Stimulated activated CD8-positive, alpha-beta memory T cell treated with anti-CD3 and anti-CD28 coated beads, Interleukin-2, amount 100 ng/mL, for 1 hour (primary cell): ENCODE measurements at places on chromosomes 5 and 9.

GRCh38 chr5:81140441-81140840 is 92.7 kb upstream of the CKMT2 start:
- no peak for DNase-seq

DNA sequence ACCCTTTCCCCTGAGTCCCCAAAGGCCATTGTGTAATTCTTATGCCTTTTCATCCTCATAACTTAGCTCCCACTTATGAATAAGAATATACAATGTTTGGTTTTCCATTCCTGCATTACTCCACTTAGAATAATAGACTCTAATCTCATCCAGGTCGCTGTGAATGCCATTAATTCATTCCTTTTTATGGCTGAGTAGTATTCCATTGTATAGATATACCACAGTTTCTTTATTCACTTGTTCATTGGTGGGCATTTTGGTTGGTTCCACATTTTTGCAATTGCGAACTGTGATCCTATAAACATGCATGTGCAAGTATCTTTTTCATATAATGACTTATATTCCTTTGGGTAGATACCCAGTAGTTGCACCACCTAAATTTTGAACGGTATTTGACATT is 101.5 kb downstream of the SEMA5A start:
- no peak for DNase-seq

DNA sequence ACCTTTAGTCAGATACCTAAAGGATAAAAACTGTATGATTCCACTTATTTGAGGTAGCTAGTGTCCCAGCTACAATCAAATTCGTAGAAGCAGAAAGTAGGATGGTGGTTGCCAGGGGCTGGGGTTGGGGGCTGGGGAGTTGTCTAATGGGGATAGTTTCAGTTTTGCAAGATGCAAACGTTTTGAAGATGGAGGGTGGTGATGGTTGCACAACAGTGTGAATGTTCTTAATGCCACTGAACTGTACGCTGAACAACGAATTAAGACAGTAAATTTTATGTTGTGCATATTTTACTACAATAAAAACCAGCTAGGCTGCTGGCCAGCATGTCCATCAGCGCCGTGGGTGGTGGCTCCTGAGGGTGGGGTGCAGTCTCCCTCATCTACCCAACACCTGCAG is 137.8 kb downstream of the GADD45G start:
- DNase-seq = no peak

DNA sequence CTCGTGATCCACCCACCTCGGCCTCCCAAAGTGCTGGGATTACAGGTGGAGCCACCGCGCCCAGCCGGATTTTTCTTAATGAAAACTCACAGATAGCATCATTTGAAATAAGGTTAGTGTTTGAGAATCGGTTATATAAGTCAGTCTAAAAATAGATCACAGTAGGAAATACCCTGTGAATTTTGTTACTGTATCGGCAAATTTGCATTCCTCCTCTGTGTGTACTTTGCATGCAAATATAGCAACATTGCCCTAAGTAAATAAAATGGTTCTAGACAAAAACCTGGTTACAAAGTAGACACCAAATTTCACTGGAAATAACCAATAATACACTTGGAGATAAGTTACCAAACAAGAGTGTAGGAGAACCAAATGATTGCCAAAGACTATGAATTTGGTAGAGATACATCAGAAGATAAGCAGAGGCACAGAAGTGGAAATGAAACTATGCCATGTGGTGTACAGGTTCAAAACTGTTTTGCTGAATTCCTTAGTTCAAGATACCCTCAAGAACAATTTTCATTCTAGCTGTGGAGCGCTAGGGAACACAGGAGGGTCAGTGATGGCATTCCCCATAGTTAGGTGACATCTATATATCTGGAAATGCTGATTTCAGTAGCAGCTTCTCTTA is 58.1 kb downstream of the ICE1 start:
- DNase-seq = no peak

GRCh38 chr9:99226054-99226453 is 4.0 kb downstream of the SEC61B start:
- no peak for DNase-seq

DNA sequence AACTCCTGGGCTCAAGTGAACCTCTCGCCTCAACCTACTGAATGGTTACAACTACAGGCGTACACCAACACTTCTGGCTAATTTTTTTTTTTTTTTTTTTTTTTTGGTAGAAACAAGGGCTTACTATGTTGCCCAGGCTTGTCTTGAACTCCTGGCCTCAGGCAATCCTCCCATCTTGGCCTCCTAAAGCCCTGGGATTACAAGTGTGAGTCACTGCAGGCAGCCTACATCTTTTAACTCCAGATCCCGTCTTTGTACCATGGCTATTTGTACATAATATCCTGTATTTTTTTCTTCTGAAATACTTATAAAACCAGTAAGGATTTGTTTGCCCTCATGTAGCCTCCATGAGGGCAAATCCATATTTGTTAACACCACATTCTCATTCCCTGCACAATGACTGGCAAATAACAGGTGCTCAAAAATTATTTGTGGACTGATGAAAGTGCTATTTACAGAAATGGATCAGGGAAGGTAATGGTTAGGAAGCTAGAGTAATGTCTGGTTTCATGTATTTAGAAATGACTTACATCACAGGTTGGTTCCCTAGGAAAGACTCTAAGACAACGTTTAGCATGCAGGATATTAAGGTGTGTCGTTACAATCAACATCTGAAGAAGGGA is 51.9 kb upstream of the POU5F2 start:
- no peak for DNase-seq

DNA sequence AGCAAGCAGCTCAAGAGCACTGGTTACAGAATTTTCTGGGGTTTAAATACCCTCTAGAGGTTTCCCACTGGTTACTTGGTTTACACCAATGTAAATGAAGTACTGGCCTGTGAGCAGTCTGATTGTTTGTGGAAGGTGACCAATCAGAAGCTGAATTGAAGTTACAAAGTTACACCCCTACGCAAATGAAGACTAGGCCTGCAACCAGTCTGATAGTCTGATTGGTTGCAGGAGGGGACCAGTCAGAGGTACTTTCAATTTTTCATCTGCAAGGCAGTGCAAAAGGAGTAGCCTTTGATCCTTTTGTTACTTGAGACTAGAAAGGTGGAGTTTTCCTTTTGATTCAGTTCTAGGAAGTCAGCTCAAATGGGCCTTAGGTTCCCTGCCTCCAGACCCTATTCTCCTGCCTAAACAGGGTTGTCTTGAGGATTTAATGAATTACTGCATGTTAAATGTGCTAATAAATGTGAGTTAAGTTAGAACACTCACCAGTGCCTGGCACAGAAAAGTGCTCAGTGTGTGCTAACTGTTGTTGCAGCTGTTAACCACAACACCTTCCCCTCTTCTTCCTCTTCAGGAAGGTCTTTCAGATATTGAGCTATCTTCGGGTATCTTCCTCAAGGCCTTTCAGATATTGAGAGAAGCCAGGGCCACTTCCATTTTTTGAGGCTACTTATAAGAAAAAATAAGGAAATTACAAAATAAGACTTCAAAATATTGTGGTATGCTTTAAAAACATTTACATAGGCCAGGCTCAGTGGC is 32.1 kb upstream of the CLINT1 start:
- no peak for DNase-seq

DNA sequence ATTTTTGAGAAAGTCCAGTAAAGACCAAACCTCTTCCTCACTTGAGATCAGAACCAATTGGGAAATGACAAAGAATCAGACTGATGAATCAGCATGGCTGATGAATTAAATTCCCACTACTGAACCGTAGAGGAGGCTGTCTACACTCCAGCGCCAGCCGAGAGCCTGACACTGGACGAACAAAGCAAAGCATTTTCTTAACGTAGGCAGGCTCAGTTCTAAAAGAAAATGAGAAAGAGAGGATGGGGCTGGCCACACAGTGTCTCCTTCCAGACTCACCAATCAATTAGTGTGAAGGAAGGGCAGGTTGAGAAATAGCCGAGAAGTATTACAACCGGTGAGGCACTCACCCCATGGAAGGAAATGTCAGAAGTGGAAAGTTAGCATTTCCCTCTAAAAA is 49.4 kb downstream of the ITGA1 start:
- DNase-seq = no peak

- DNase-seq = no peak
Observed at GRCh38 chr5:139481580-139482049, 943 bp downstream of the STING1 start.

DNA sequence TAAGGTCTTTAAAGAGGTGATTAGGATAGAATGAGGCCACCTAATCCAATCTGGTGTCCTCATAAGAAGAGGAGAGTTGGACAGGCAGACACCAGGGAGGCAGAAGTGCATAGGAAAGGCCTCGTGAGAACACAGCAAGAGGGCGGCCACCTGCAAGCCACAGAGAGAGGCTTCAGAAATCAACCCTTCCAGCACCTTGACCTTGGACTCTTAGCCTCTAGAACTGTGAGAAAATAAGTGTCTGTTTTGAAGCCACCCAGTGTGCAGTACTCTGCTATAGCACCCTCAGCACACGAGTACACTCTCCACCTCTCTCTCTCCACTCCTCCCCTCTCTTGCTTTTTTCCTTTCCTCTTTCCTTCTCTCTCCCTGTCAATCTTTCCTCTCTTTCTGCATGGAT is 26.8 kb downstream of the NIPAL4 start:
- no peak for DNase-seq

DNA sequence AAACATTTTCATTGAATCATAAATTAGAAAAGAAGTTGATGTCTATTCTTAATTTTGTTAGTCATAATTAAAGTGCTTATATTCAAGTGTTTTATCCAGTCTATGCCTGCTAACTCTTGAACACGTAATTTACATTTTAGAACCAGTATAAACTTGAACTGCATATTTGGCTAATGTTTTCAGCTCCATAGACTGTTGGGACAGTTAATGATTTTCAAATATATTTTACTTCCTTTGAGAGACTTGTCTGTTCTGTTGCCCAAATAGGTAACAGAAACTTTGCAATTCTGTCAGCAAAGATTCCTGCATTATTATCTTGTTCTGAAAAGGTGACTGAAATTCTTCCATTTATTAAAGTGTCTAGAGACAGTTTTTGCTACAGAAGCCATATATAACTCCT is 7.8 kb downstream of the ITGA2 start:
- DNase-seq = no peak

DNA sequence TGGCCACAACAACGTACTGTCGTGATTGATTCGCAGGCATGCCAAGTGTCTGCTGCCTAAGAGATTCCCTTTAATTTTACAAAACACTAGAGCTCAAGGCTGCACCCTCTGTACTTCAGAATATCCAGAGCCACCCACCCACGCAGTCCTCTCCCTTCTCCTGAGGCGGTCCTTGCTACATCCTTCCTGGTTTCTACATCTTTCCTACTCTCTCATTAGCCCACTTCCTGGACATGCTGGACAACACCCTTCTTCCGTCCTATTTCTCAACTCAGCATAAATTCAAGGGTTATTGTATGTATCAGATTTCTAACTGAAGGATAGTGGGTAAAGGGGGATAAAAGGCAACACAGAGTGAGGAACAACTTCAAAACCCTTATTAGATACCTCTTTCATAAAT is 148.4 kb upstream of the MAP3K1 start:
- no peak for DNase-seq

DNA sequence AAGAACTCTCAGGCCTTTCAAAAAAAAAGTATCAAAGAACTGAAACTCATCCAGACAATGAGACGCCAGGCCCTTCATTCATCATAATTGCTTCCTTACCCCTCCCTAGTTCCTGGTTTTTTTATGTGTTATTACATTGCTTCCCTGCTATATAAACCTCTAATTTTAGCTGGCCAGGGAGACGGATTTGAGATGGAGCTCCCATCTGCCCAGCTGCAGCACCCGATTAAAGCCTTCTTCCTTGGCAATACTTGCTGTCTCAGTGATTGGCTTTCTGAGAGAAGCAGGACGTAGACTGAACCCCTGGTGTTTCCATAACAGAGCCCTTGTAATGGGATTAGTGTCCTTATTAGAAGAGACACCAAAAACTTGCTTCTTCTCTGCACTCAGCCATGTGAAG is 62.4 kb downstream of the BARX1 start:
- no peak for DNase-seq

DNA sequence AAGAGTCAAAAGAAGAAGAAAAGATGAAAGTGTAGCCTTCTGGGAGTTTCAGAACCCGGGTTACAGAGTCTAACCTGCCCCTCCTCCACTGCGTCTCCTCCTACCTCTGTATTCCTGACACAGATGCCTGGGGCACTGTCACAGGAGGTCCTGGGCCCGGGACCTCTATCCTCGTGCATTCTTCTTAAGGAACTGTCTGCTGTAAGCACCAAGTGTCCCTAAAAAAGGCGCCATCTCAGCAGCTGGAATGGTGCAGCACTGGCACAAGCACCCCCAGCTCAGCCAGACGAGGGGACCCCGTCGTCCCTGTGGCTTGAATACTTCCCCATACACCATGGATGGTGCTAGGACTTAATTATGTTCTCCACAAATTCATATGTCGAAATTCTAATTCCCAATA is 35.8 kb upstream of the MVB12B start:
- no peak for DNase-seq
